ENCODE measurements at places on chromosomes 6 and 20.

GRCh38 chr6:158826819-158827501, 7.8 kb upstream of the EZR start:
- no peak for DNase-seq

- DNase-seq, result no peak
These were observed 48.9 kb upstream of the EZR start for GRCh38 chr6:158868122-158868480.

- DNase-seq, result no peak
These were observed 1.2 kb upstream of the TSPO2 start for GRCh38 chr6:41040940-41041536.

DNA sequence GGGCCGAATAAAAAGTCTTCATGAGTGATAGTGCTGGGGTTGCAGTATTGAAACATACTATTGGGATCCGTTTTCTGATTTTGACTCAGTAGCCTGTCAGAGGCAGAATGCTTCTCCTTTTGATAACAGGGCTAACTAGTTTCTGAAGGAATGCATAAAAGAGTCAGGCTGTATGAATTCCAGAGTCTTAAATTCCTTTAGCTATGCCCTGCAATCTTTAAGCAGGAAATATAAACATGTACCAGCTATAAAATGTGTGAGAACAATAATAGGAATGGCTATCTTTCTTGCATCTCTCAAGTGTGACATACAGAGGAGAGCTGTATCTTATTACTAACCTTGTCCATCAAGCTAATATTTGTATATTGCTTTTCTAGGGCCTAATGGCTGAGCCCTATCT, 917.1 kb downstream of the KIF16B start:
- no peak for DNase-seq

DNA sequence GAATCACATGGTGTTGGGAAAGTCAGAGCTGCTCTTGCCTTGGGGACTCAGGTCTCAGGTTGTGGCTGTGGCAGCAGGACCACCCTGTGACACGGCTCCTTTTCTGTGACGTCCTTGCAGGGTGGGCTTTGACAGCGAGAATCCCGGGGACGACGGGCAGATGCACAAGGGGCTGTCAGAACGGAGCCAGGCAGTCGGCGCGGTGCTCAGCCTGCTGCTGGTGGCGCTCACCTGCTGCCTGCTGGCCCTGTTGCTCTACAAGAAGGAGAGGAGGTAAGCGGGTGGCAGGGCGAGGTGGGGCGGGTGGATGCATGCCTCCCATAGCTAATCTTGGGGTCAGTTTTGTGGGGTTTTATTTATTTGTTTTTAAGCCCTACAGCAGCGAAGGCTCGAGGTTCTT, 19.2 kb upstream of the SLC22A1 start:
- DNase-seq, result no peak

Data from Karpas-422 (cell line).